ENCODE measurements at places on chromosomes 1 and 21.

- DNase-seq = no peak
These were observed 42.9 kb downstream of the HSPG2 start for GRCh38 chr1:21894034-21894881.

- DNase-seq = no peak
These were observed 52.4 kb downstream of the SMYD3 start for GRCh38 chr1:246454655-246455054.

- DNase-seq = no peak
These were observed 36.2 kb upstream of the DOCK7 start for GRCh38 chr1:62724430-62724829.

DNA sequence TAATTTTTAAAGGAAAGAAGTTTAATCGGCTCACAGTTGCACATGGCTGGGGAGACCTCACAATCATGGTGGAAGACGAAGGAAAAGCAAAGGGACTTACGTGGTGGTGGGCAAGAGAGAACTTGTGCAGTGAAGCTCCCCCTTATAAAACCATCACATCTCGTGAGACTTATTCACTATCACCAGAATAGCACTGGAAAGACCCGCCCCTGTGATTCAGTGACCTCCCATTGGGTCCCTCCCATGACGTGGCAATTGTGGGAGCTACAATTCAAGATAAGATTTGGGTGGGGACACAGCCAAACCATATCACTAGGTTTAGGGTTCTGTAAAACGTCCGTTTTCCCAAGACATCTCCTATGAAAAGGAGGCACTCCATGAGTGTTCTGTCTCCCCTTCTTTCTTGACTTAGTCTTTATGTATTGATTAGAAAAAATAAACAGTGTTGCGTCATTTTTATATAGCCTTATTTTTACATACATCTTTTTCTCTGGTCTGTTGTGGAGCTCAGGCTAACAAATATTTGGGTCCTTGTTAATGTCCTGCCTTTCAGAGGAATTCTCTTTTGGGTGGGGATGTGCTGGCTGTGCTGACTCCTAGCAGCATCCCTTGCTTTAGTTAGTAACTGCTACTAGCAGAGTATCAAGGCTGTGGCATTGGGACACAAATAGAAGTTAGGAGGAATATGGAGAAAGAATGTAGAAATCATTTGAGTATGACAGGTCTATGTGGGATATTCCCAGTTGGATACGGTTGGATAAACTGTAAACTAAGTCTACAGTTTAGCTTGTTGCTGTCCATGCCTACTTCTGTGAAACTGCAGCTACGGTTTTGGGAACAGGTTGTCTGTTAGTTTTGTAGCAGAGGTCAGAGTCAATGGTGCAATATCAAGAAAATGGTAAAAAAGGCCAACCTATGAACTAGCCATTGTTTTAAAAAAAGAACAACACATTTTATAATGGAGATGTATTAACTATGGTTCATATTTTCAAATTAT is 23.5 kb downstream of the BACH1 start:
- no peak for DNase-seq

Data from activated T-helper 9 cell treated with anti-CD3 and anti-CD28 coated beads, Interleukin-2, amount 50 U/mL, for 16 hours (primary cell).